ENCODE measurements at places on chromosomes 13 and 19.

DNA sequence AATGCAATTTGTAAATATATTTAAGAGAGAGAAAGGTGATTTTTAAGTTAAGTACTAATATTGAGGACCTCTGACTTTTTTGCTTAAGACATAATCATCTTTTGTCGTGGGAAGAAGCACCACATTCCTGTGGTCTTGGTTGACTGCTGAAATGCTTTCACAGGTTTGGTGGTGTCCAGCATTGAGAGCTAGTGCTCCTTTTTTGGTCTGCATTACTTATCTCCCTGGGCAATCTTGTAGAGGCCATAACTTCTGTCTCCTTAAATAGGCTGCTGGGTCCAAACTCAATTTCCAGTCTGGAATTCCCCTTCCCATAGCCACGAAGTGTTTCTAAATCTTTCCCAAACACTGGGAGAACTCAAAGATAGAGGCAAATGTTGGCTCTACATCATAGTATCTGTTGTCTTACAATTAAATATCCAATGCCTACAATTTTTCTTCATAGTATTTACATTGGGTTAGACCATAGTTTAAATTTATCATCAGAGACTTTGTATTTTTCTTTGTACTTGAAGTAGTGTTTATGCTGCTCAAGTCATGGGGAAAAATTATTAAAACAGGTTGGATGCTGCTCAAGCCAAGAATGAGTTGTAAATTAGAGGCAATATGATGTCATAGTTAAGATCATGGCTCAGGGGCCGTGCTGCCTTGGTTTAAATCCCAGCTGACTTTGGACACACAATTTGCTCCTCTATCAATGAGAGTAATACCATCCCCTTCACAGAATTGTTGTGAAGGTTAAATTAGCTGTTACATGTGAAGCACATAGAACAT is 105.6 kb downstream of the POSTN start:
- peak; percentile 40 for DNase-seq

- DNase-seq: no peak
Observed at GRCh38 chr19:15401397-15401710, 17.4 kb downstream of the AKAP8L start.

- DNase-seq: no peak
Observed at GRCh38 chr19:29866011-29866410, 54.2 kb downstream of the CCNE1 start.

DNA sequence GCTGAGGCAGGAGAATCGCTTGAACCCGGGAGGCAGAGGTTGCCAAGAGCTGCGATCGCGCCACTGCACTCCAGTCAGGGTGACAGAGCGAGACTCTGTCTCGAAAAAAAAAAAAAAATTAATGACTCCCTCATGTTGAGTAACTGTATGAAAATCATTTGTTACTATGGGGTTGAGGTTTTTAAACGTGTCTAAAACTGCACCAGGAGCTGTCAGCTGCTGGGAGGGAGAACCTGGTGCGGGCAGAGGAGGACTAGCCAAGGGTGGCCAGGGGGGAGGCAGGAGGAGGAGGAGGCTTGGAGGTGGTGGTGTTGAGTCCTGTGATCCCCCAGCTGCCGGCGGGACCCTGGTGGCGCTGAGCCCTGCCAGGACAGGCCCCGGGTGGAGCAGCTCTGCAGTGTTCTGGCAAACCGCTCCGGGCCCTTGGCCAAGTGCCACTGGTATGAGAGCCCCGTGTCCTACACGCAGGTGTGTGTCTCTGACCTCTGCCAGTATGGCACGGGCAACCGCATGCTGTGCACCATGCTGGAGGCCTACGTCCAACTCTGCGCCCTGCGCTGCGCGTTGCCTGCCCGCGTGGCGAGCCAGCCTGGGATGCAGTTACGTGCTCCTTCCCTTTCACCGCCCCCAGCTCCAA is 17.1 kb upstream of the FXYD3 start:
- no peak for DNase-seq

GRCh38 chr19:47467914-47468313 is 3.8 kb downstream of the SLC8A2 start:
- no peak for DNase-seq

- peak; percentile 14 for DNase-seq
Observed at GRCh38 chr13:94121686-94122085, 357.8 kb downstream of the DCT start.

DNA sequence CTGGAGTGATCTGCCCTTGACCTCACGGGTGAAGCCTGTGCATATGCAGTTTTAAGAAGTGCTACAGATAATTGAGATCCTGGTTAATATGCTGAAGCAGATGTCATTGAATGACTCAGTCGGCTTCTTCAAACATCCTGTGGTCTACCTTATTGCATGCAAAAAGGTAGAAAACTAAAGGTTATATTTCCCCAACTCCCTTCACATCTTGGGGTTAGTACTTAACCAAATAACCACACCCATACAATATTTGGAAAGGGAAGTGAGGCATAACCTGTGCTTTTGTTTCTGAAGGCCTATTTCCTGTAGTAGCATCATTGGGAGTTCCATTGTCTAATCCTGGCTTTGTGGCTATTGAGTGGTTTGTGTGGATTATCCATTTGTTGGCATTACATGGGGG is 58.3 kb downstream of the RAP2A start:
- DNase-seq: no peak

DNA sequence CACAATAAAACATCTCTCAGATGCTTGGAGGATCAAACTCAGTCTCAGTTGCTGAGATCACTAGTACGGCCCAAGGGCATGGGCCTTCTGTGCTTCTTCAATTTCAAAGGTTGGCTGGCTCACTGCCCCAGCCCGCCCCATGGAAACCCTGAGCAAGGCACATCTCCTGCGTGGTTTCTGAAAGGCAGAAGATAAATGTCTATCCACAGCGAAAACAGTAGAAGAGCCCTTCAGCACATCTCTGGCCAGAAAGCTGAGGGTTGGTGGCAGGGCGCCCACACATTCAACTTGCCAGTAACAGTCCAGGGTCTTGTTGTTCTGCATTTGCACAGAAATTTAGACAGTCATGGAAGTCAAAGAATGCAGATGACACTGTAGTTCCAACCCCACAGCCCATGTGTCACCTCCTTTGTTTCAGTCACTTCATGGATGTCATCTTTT is 24.0 kb upstream of the KATNAL1 start:
- DNase-seq: no peak

GRCh38 chr13:23609414-23609760 is 39.2 kb downstream of the TNFRSF19 start:
- DNase-seq: no peak

DNA sequence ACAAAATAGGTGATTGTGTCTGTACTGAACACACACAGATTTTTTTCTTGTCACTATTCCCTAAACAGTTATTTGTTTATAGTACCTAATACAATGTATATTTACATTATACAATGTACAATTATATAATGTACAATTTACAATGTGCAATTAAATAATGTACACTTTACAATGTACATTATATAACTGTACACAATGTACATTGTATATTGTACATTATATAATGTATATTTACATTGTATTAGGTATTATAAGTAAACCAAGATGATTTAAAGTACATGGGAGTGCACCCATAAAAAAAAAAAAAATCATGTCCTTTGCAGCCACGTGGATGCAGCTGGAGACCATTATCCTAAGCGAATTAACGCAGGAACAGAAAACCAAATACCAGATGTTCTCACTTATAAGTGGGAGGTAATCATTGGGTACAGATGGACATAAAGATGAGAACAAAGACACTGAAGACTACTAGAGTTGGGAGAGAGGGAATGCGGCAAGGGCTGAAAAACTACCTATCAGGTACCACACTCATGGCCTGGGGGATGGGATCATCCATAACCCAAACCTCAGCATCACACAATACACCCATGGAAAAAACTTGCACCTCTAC is 68.1 kb downstream of the ABCC4 start:
- DNase-seq: no peak

DNA sequence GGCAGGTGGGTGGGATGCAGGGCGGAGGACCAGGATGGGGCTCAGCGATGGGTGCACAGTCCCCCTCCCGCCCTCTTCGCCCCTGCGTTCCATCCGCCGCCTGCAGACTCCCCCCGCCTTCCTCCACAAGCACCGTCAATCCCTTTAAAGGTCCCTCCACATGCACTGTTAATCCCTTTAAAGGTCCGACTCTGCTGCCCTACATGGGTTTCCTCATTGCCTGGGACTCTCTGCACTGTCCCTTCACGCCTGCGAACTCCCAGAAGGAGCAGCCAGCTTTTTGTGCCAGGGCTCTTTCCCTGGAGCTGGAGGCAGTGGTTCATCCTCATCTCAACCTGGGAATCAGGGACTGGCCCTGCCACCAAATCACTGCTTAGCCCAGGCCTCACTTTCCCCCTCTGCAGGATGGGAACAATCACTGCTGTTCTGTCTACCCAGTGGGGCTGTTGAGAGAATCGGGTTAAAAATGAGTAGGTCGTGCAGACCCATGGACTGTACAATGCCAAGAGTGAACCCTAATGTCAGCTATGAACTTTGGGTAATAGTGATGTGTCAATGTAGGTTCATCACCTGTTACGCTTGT is 20.4 kb downstream of the ZNF574 start:
- no peak for DNase-seq

- DNase-seq: no peak
Observed at GRCh38 chr13:105047676-105048295, 1487.7 kb downstream of the EFNB2 start.

- no peak for DNase-seq
Observed at GRCh38 chr13:48780713-48781341, 127.1 kb downstream of the CYSLTR2 start.

GRCh38 chr19:17327654-17328516 is 6.8 kb downstream of the ANO8 start:
- no peak for DNase-seq

- no peak for DNase-seq
Observed at GRCh38 chr13:93554514-93554913, 327.9 kb downstream of the GPC6 start.

DNA sequence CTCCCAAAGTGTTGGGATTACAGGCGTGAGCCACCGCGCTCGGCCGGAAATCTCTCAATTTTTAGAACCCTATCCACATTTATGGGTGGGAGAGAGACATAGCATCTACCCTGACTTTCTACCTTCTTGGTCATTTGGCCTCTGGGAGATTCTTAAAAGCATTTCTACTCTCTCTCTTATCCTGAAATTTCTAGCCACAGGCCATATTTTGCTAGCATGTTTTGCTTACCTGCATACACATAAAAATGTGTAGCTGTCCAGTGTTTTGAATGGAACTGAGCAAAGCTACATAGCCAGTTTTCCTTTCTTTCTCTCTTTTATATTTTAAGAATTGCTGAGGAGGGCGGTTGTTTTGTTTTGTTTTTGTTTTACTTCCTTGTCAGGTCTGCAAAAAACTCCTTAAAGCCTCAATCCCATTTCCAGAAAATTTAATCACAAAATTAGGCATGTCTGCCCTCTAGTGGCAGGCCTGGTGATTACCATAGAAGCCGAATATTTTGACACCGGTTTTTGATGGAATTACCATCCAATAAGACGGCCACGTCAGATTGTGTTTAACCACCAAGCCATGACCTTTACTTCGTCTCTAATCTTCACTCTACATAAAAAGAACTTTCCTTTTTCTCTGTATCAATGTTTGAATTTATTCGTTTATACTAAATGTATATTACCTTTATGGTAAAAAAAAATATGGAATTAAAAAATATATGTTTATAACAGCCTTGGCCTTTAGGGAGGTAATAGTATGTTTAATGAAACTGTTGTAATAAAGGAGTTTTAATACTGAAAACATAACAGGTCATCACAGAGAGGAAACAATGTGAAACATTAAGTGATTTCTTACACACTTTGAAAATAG is 34.4 kb upstream of the OXGR1 start:
- DNase-seq: peak; percentile 78

DNA sequence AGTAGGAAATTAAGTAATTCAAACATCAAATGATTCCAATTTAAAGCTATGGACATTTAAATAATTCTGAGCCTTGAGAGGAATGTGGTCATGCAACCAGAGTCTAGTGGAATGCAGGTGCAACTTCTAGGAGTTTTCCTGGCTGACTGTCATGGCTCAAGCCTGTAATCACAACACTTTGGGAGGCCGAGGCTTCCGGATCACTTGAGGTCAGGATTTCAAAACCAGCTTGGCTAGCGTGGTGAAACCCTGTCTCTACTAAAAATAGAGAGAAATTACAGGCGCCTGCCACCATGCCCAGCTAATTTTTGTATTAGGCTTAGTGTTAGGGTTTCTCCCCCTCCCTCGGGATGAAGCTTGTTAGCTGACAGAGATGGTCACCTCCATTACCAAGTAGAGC is 6.4 kb downstream of the ZNF808 start:
- DNase-seq: peak; percentile 50

GRCh38 chr19:50725218-50725910 is 2.2 kb downstream of the CLEC11A start:
- no peak for DNase-seq

GRCh38 chr19:48169578-48169938 is 586 bp downstream of the LIG1 start:
- peak; percentile 84 for DNase-seq

DNA sequence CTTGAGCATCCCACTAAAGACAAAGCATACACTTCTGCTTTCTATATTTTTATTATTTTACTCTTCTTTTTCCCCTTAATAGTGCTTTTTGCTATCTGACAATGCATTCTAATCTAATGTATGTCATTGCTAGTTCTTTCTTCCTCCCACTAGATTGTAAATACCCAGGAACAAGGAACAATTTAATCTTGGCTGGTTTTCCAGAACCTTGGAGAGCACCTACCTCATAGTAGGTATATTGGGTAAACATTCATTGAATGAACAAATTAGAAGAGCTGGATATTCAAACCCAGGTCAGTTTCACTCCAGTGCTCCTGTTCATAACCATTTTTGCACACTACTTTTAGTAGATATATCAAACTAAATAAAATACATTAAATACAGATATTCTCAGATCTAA is 1617.6 kb upstream of the SLC10A2 start:
- peak; percentile 24 for DNase-seq

- no peak for DNase-seq
Observed at GRCh38 chr13:113122550-113123225, at the start of gene F10. Gene F10 (plus strand): TSS chr13:113122799. CDS start chr13:113122856, 57 bp downstream.

GRCh38 chr19:23913931-23914330 is 755 bp upstream of the ZNF726 start:
- DNase-seq: no peak

- DNase-seq: no peak
Observed at GRCh38 chr19:14480700-14481079, 5.5 kb upstream of the PTGER1 start.

GRCh38 chr19:2902590-2903218 is 2.0 kb downstream of the ZNF57 start:
- DNase-seq: no peak

DNA sequence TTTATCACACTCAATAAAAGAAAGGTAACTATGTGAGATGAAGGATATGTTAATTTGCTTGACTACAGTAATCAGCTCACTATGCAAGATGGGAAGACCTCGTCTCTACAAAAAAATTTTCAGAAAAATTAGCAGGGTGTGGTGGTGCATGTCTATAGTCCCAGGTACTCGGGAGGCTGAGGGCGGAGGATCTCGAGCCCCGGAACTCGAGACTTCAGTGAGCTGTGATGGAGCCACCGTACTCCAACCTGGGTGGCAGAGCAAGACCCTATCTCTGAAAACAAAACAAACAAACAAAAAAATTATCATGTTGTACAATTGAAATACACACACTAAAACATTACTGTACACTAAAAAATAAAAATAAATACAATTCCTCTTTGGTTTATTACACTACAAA is 376.7 kb upstream of the KLHL1 start:
- DNase-seq: no peak

- peak; percentile 89 for DNase-seq
Observed at GRCh38 chr19:42420055-42420544, 7.1 kb downstream of the LIPE start.

GRCh38 chr19:45074744-45075300 is 1.5 kb downstream of the ZNF296 start:
- DNase-seq: no peak

- no peak for DNase-seq
Observed at GRCh38 chr13:44129418-44129817, 244.2 kb upstream of the SERP2 start.

Data from MCF 10A (cell line).